ENCODE measurements at places on chromosomes 3 and 15. TPM values are rescaled to one million over a fixed set of nuclear protein-coding genes. Genes with fewer than 3 reads are reported as not detected.

DNA sequence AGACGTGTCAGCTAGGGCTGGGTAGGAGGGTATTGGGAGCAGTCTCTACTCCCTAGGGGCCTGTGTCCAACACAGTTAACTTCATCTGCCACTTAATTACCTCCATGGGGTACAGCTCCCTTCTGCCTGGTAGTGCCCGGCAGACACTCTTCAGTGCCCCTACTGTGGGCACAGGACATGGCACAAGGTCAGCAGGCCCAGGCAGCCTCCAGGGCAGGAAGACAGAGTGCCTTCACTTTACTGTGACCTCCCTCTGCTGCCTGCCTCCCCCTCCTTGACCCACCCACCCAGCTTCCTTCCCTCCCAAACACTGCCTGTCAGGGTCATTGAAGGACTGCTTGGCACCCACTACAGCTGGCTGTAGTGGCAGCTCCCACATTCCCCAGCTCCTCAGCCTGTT, 6.5 kb upstream of the GRM2 start:
- DNase-seq, result no peak
- no peaks in the 10 kb centered on the region for H3K27me3 ChIP-seq
- H3K4me3 ChIP-seq, result no peak overlapping the region
- no peak overlapping the region for H3K27ac ChIP-seq

DNA sequence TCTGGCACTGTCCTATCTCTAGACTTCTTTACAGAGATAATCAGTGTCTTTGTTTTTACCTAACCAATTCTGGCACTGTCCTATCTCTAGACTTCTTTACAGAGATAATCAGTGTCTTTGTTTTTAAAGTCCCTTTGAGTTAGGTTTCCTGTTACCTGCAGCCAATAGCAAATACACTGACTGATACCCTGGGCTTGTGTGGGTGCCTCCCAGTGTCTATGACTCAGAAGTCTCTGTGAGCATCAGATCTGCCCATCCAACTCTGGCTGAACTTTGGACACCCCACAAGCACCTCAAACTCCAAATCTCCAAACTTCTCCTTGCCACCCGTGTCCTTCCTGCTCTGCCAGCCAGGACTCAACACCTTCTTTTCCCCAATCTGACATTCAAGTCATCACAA, 30.4 kb downstream of the SLC41A3 start:
- no peaks in the 10 kb centered on the region for H3K4me1 ChIP-seq
- H3K36me3 ChIP-seq, result no peaks in the 10 kb centered on the region
- H3K27me3 ChIP-seq, result no peaks in the 10 kb centered on the region

GRCh38 chr15:63038926-63039673, 3.4 kb upstream of the TPM1 start:
- H3K36me3 ChIP-seq, result peaks cover 5% of the 10 kb centered on the region
- H3K27ac ChIP-seq, result no peak overlapping the region
- H3K27me3 ChIP-seq, result no peaks in the 10 kb centered on the region
- H3K4me3 ChIP-seq, result no peak overlapping the region

Gene ADAMTSL3
- under 0.01 TPM for total RNA-seq

Gene PPARG
- total RNA-seq, result 21.9 TPM
